Stomach (tissue), 19 donors: ENCODE measurements at places on chromosomes 12 and 14. TPM values are rescaled to one million over a fixed set of nuclear protein-coding genes. Genes with fewer than 3 reads are reported as not detected.

DNA sequence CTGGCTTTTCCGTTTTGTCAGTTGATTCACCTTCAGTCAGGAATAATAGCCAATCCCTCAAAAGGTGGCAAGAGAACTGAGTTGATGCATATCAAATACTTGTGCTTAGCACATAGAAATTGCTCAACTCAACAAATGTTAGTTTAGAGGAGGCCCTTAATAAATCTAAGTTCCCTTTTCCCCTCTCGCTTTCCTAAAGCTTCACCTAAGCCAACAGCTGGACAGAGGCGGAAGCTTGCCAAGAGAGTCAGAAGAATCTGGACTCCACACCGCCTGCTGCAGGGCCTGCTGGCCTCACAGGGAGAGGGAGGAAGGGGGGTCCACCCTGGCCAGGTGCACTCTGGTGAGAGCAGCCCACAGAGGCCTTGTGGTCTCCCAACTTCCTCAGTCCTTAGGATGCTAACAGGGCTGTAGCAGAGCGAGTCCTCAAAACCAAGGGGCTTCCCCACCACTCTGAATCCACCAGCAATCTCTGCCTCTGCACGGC is 213.1 kb downstream of the CHST11 start:
- no peak overlapping the region for H3K4me3 ChIP-seq
- peak overlapping the region; percentile 83 for H3K27ac ChIP-seq
- peaks cover 79% of the 10 kb centered on the region for H3K4me1 ChIP-seq
- no peaks in the 10 kb centered on the region for H3K36me3 ChIP-seq
- peak; percentile 59 for DNase-seq
- no peaks in the 10 kb centered on the region for H3K27me3 ChIP-seq

- no peak overlapping the region for H3K4me3 ChIP-seq
- H3K36me3 ChIP-seq = no peaks in the 10 kb centered on the region
These were observed 19.3 kb downstream of the SLC25A3 start for GRCh38 chr12:98612696-98613334.

GRCh38 chr12:51264297-51264696 is 5.9 kb downstream of the SMAGP start:
- no peaks in the 10 kb centered on the region for H3K27me3 ChIP-seq
- H3K27ac ChIP-seq = no peak overlapping the region
- H3K4me1 ChIP-seq = peaks cover 17% of the 10 kb centered on the region
- H3K36me3 ChIP-seq = no peaks in the 10 kb centered on the region
- no peak for DNase-seq
- no peak overlapping the region for H3K4me3 ChIP-seq

DNA sequence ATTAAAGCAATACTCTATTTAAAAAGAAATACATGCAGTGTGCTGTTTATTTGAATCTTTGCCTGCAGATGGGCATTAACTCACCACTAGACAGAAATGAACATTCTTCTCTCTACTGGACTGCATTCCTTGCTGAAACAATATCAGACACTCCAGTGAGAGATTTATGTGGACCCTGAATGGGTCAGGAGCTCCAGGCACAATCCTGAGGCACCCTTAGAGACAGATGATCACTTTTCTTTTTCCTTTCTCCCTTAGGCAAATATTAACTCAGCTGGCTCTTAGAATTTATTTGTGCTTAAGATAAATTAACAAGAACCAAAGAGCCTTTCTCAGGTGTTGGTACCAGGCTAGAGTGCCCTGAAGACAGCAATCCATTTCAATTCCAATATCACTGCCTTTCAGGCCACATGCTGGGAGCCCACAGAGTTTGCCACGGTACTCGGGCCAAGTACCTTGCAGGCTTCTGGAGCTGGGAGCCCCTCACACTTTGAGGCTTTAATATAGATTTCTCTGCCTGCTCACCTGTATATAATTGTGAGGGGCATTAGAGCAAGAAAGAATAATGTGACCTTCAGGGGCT is 173.0 kb downstream of the EMP1 start:
- no peak for DNase-seq
- H3K4me1 ChIP-seq = peaks cover 17% of the 10 kb centered on the region

POLE gene
- total RNA-seq = 96.9 TPM

NANOG gene
- not detected for total RNA-seq

DNA sequence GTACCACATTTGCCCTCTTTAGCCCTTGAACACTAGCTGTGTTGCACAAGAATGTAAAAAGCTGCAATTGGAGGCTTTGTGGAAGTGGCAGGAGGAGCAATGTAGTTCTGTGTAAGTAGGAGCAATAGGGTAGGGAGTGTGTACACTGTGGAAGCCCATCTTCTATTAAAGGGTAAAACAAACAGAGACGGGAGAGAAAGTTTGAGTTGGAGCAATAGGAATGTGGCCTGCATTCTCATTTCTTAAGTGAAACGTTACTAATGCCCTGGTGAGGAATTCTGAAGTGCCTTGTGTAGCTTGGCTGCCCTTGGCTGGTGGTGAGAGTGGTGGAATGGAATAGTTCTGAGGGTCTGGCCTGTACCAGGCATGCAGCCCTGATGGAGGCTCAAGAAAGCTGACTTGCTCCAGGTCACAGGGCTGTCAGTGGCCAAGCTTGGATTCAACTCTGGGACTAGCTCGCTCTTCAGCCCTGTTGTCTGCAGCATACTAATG is 38.8 kb upstream of the ATP23 start:
- no peak overlapping the region for H3K27ac ChIP-seq
- H3K4me1 ChIP-seq = peaks cover 34% of the 10 kb centered on the region
- no peaks in the 10 kb centered on the region for H3K27me3 ChIP-seq
- H3K4me3 ChIP-seq = no peak overlapping the region
- H3K36me3 ChIP-seq = no peaks in the 10 kb centered on the region
- no peak for DNase-seq

DNA sequence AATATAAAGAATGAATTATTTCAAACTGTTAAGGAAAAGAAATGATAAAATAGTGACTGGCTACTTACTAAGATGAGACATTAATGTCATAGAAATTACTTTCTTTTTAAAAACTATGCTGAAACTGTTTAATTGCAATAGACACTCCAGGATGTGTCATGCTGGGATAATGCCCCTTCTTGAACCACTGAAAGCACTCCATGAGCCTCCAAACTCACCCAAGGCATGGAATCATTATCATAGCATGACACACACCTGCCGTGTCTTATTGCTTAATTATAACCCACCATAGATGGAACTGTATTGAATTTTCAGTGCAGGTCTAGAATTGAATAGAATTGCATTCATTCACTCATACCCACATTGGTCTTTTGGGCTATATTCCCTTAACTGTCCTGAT is 4.3 kb downstream of the MBIP start:
- no peaks in the 10 kb centered on the region for H3K27me3 ChIP-seq
- H3K27ac ChIP-seq = no peak overlapping the region
- no peak for DNase-seq
- peaks cover 5% of the 10 kb centered on the region for H3K4me1 ChIP-seq

DNA sequence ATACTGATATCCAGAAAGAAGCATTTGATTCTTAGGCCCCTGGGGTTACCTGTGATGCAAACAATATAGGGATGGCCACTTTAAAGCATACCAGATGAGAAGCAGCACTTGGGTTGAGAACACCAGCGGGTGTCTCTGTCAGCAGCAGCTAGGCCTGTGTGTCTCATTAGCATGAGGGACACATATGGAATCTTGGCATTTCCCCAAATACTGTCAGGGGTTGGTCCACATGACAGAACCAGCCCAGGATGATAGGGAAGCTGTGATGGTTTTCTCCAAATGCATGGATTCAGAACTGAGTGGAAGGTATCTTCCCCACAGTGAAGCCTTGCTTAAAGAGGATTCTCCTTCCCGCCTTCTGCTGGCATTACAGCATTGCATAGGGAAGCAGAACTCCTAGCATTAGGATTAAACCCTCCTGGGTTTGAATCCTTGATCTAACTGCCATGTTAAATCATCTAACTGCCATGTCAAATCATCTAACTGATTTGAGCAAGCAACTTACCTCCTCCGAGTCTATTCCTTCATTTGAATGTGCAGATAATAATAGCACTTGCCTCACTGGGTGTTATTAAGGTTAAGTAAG is 111.5 kb upstream of the WSCD2 start:
- peaks cover 30% of the 10 kb centered on the region for H3K27me3 ChIP-seq
- H3K36me3 ChIP-seq = no peaks in the 10 kb centered on the region
- H3K4me1 ChIP-seq = no peaks in the 10 kb centered on the region
- DNase-seq = no peak
- no peak overlapping the region for H3K4me3 ChIP-seq

DNA sequence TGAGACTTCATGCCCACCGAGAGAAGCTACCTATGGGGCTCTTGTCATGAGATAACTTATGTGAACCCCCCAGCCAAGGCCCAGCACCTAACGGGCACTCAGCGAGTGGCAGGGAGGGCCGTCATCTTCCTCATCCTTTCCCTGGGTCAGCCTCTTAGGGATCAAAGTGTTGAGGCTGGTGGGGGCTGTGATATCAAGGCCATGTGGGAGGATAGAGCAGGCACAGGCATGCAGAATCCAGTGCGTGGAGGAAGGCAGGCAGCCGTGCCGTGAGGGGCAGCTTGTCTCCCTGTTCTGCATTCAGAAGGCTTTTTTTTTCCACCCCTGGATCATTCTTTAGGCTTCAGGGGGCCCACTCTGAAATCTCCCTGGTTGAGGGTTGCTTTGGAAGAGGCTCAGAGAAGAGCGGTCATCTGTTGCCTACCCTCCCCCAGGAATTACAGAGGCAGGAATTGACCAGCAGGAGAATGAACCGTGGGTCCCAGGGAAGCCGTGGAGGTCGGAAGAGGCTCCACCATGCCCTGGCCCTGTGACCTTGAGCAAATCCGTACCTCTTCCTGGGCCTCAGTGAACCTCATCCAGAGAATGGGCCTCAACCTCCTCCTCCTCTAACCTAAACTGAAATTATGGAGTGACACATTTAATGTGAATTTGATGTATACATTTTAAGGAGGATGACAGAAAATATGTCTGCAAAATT is 62.8 kb downstream of the BEGAIN start:
- peaks cover 39% of the 10 kb centered on the region for H3K36me3 ChIP-seq
- no peak for DNase-seq
- H3K4me1 ChIP-seq = no peaks in the 10 kb centered on the region
- H3K27ac ChIP-seq = no peak overlapping the region

DNA sequence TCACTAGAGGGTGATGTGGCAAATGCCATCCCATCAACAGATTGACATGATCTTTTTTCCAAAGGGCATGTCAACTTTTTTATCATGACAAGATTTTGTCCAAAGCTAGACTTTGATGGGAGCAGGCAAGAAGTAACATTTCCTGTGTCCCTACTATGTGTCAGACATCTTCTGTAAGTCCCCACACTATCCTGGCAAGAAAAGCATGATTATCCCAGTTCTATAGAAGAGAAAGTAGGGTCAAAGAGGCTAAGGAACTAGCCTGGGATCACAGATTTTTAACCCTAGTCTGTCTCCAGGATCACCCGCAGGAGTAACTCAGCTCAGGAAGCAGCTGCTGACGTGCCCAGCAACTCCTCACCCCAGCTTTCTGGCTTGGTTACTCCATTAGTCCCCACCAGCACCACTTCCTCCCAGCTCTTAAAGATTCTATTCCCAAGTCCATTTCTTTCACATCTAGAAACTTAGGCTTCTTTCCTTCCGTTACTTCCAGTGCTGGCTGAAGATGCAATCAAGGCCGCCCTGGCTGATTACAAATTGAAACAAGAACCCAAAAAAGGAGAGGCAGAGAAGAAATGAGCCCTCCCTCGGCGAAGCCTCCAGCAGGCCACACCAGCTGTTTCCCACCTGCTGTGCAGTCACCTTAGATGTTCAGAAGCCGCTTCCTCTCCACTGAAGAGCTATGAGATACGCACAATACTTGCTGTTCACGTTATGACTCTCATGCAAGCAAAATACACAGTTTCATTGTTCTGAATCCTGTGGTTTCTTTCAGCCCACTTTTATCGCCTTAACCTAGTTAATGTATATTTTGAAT is 6.2 kb downstream of the ISCU start:
- H3K36me3 ChIP-seq = peaks cover 65% of the 10 kb centered on the region
- DNase-seq = peak; percentile 64
- H3K4me3 ChIP-seq = no peak overlapping the region
- H3K27me3 ChIP-seq = no peaks in the 10 kb centered on the region
- H3K4me1 ChIP-seq = peaks cover 54% of the 10 kb centered on the region

- H3K4me3 ChIP-seq = no peak overlapping the region
- no peaks in the 10 kb centered on the region for H3K36me3 ChIP-seq
- H3K4me1 ChIP-seq = no peaks in the 10 kb centered on the region
- H3K27ac ChIP-seq = no peak overlapping the region
These were observed 28.6 kb downstream of the ASCL4 start for GRCh38 chr12:107803092-107803491.

ANKRD33 gene
- total RNA-seq = not detected

DNA sequence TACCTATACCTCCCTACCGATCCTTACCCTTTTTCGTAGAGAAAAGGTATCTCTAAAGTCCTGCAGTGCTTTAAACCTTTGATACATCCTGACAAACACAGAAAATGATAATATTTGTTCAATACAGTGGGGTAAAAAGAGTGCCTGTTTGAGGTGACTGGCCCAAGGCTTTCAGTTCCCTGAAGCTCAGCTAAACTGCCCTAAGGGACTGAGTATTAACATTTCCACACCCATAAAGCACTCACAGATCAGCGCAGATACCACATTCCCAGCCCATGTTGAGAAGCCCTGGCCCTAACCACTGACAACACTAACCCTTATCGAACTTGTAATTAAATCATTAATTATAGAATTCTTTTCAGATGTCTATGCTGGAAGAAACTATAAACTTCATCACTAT is 108.7 kb downstream of the DIP2B start:
- H3K4me3 ChIP-seq = no peak overlapping the region
- no peaks in the 10 kb centered on the region for H3K36me3 ChIP-seq
- H3K27me3 ChIP-seq = no peaks in the 10 kb centered on the region
- DNase-seq = no peak
- peaks cover 19% of the 10 kb centered on the region for H3K4me1 ChIP-seq

DNA sequence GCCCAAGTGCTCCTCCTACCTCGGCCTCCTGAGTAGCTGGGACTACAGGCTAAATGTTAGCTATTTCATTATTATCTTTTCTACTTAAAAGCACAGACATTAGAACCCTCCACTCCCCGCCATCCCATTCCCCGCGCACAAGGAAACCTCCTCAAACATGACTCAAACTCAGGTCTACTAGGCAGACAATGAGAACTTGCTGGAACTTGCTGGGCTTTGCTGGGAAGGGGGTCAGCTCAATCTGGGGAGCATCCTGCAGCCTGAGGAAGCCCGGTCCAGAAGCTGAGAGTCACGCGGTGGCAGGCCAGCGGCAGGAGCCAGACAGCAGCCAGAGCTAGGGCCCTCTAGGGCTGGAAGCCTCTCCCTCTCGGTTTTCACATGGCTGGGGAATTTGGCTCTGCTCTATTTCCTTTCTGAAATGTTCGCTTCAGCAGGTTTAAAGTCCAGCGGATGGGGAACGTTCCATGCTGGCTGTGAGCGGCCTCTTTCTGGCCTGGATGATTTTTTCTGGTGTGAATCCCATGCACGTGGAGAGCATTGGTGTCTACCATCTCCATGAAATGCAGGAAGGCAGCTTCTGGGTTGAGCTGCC is 68.5 kb downstream of the SLC6A12 start:
- no peak for DNase-seq
- no peaks in the 10 kb centered on the region for H3K36me3 ChIP-seq
- H3K27me3 ChIP-seq = no peaks in the 10 kb centered on the region
- H3K27ac ChIP-seq = no peak overlapping the region
- H3K4me3 ChIP-seq = no peak overlapping the region

- DNase-seq = peak; percentile 90
- peaks cover 37% of the 10 kb centered on the region for H3K4me1 ChIP-seq
- H3K27ac ChIP-seq = peak within 1 kb of the TSS; percentile 49
- H3K36me3 ChIP-seq = no peaks in the 10 kb centered on the region
These were observed at the start of gene ASIC1 for GRCh38 chr12:50057000-50057841. ASIC1 (plus strand) TSS chr12:50057596; CDS start chr12:50058767, 1,171 bp downstream.

GRCh38 chr12:66976526-66976925 is 292.6 kb upstream of the CAND1 start:
- H3K36me3 ChIP-seq = no peaks in the 10 kb centered on the region
- H3K4me3 ChIP-seq = no peak overlapping the region
- no peak overlapping the region for H3K27ac ChIP-seq
- DNase-seq = no peak
